ENCODE measurements at places on chromosomes 11 and 22.

- no peak for DNase-seq
Observed at GRCh38 chr22:48742556-48743343, 1084.9 kb downstream of the BRD1 start.

DNA sequence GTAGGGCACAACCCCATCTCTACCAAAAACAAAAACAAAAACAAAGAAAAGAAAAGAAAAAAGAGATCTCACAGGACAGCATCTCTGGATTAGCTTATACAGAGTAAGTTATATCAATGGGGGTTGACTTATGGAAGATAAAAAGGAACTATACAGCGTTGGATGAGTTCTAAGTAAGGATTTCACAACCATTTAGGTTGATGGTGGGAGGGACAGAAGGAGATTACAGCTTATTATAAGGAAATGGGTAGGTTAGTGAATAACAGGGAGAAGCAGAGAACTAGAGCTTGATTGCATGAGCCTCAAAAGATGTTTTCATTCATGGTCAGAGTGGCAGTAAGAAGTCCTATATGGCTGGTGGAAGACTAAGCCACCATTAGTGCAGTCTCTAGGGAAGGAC lies 60.3 kb downstream of the CECR2 start:
- no peak for DNase-seq

GRCh38 chr22:22720724-22721261 lies 76.4 kb downstream of the GGTLC2 start:
- DNase-seq: peak; percentile 49

GRCh38 chr11:104588970-104589369 lies 309.3 kb downstream of the CASP12 start:
- DNase-seq: no peak

GRCh38 chr11:18105086-18105801 lies 638 bp downstream of the SAAL1 start:
- DNase-seq: no peak

DNA sequence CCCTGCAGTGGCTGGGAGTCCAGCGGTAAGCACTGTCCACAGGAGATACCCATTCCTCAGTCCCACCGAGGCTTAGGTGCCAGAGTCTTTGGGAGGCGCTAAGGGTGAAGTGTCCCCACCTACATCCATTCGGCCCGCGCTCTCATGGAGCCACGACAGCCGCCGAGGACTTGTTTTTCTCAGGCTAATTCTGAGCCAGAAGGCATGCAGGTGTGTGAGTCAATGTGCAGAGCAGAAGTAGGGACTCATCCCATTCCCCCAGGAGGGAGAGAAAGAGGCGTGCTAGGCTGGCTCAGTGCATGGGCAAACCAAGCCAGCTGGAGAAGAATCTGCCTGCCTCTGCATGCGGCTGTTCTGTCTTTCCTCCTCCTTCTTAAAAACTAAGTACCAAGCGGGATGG lies 46.6 kb downstream of the KCNC1 start:
- DNase-seq: no peak

GRCh38 chr22:50015451-50016307 lies 3.1 kb upstream of the IL17REL start:
- DNase-seq: no peak

GRCh38 chr11:8841899-8842298 lies 69.1 kb upstream of the AKIP1 start:
- no peak for DNase-seq

DNA sequence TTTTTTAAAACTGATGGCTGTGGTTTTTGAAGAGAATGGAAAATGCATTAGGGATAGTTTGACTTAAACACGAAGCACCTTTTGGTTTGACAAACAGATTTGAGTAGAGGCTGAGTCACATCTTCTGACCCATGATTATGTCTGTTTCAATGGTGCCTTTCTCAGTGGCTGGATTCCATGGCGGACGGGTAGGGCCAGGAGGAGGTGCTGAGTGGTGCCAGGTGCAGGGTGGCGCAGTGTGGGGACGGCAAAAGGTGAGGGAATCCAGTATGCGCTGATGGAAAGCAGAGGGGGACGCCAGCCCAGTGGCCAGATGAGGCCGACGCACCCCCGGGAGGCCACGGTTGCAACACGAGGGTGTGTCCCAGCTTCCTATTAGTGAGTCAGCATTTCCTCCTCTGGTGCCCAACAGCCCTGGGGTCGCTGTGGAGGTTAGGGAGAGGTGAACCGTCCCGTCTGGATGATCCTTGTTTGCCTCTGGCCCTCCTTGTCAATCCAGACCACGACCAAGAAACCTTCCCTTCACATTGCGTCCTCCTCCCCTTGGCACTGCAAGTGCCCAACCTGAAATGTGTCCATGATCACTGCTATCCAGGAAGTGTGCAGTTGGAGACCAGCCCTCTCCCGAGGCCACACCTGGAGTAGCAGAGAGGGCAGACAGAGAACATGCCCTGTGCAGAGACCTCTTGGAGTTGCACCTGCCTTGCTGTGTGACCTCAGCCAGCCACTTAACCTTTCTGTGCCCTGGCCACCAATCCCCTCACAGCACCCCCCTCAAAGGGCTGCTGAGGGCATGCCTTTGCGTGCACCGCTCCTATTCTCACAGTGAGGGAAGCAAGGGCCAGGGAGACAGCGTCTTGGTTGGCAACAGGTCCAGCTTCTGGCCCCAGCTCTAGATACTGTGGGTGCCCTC lies 32.5 kb upstream of the ATXN10 start:
- no peak for DNase-seq

DNA sequence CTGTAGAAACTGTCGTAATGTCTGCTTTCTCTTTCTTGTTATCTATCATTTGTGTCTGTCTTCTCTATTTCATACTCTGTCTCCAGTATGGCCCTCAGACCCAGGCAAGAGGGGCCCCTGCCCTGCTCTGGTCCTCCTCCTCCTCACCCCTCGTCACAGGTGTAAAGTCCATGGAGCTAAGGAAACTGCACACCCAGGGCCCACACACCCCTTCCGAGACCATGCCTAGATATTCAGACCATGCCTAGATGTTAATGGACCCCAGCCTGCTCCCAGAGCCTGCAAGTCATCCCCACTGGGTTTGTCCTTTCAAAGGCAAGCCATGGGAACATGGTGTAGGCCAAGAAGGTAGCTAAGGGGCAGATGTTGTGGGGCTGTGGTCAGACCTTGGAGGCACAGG lies 24.1 kb upstream of the ANO1 start:
- DNase-seq: no peak

- no peak for DNase-seq
Observed at GRCh38 chr11:60899046-60899936, 7.1 kb downstream of the PRPF19 start.

GRCh38 chr22:50276143-50276542 lies 6.0 kb upstream of the MAPK11 start:
- DNase-seq: peak; percentile 92

DNA sequence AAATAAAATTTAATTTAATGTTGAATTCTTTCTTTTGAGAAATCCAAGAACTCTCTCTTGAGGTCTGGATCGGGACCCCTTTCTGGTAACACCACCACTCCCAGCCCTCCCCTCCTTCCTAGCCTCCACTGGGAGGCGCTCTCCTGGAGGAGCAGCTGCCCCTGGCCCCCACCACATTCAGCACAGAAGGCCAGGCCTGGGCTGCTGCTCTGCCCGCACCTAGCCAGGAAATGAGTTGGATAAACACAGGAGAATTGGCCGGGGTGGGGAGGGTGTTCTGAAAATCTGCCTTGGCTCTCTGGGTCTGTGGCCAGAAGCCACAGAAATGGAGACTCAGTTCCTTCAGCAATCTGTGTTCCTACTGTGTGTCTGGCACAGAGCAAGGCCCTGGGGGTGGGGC lies 31.2 kb downstream of the C22orf42 start:
- no peak for DNase-seq

GRCh38 chr22:20533879-20534265 lies 26.5 kb downstream of the MED15 start:
- no peak for DNase-seq

DNA sequence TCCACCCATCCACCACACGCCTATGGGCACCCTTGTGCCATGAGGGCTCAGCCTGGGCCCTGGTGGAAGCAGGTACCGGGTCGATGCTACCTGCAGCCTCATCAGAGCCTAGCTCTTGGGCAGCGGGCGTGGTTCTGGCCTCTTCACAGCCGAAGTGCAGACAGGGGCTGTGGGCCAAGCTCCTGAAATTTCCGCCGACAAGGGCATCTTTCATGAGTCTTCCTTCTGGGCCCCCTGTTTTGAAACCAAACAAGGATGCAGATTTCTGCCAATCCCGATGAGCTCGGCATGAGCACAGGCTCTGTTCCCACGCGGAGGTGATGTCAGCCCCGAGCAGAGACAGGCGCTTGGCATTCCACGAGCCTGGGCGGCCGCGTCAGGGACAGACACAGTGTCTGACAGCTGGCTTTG lies 22.6 kb upstream of the MGAT3 start:
- no peak for DNase-seq

DNA sequence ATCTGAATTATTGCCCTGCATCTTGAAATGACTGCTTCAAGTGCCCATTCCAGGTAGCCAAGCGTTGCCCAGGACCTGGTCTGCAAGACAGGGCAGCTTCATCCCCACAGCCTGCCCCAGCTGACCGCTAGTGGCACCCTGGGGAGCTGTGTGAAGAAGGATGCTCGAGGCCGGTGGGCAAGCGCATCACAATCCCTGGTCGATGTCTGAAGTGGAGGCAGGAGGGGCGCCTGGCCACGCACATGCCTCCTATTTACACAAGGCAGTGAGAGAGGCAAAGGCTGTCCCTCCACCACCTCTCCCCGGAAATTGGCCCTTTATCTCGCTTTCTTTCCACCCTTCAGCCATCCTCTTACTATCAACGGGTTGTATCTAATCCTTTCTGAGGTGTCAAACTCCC lies 28.1 kb upstream of the PHF21A start:
- DNase-seq: no peak

All from T-helper 2 cell (primary cell).